ENCODE measurements at places on chromosomes 3 and 15.

GRCh38 chr3:54999159-54999558, 71.3 kb upstream of the LRTM1 start:
- no peak overlapping the region for H3K4me3 ChIP-seq
- no peaks in the 10 kb centered on the region for H3K36me3 ChIP-seq
- no peak overlapping the region for H3K27ac ChIP-seq
- no peaks in the 10 kb centered on the region for H3K27me3 ChIP-seq

DNA sequence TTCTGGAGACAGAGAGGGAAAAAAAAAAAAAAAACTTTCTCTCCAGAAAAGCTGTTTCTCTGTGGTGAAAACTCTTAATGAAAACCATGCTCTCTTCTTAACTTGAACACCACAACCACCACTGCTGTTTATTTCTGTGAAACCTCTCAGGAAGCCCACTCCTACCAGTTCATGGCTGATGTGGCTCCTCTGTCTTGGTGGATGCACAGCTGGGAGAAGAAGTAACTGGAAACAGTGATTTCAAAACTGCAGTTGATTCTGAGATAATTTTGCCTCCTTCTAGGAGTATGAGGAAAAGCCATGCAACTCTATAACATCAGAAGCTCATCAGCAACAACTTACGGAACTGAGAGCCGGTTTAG, 40.2 kb upstream of the PYGO1 start:
- DNase-seq = no peak
- H3K4me3 ChIP-seq = no peak overlapping the region
- H3K4me1 ChIP-seq = no peaks in the 10 kb centered on the region
- peaks cover 6% of the 10 kb centered on the region for H3K27me3 ChIP-seq

DNA sequence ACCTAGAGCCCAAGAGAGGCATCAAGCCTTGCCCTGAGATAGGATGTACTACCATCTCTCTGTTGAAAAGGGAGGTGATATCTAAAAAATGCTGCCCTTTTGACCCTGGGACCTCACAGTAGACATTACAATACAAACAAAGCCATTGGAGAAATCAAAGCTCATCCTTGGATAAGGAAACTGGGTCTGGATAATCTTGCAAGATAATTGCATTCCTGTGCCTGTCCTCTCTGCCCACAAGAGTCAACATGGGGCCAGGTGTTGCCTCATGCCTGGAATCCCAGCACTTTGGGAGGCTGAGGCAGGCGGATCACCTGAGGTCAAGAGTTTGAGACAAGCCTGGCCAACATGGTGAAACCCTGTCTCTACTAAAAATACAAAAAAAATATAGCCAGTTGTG, 57.3 kb upstream of the DLG1 start:
- no peaks in the 10 kb centered on the region for H3K36me3 ChIP-seq
- no peak for DNase-seq
- no peaks in the 10 kb centered on the region for H3K4me1 ChIP-seq

GRCh38 chr3:107662124-107662507, 139.4 kb downstream of the BBX start:
- H3K4me1 ChIP-seq = peaks cover 18% of the 10 kb centered on the region
- H3K4me3 ChIP-seq = no peak overlapping the region
- no peaks in the 10 kb centered on the region for H3K27me3 ChIP-seq
- H3K27ac ChIP-seq = peak overlapping the region; percentile 51
- DNase-seq = no peak

- H3K4me3 ChIP-seq = no peak overlapping the region
- no peaks in the 10 kb centered on the region for H3K36me3 ChIP-seq
- no peak for DNase-seq
Observed at GRCh38 chr3:192825657-192826200, 91.9 kb downstream of the MB21D2 start.

All from activated B cell treated with CpG ODN at 0.5 μM for 24 hours (primary cell).